Activated CD4-positive, alpha-beta T cell treated with anti-CD3 and anti-CD28 coated beads, Interleukin-2, amount 50 U/mL, for 24 hours (primary cell): ENCODE measurements at places on chromosomes 5 and 9.

- no peak for DNase-seq
These were observed 283.8 kb downstream of the CD180 start for GRCh38 chr5:66912787-66913186.

DNA sequence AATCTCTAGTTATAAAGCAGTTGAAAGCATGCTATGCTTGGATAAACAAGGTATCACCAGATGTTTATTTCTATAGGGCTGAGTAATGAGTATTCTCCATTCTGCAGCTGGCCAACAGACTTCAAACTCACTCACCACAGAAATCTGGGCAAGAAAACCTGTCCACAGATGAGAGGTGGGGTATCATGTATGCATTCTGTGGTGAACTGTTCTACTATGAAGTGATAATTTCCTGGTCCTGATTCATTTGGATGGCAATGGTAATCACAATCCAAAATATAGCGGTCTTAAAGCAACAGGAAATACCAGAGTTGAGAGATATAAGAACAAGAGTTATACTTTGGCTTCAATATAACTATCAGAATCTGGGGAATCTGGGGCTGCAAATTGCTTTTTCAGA is 65.9 kb upstream of the EFNA5 start:
- no peak for DNase-seq

- no peak for DNase-seq
These were observed 277.6 kb upstream of the TNC start for GRCh38 chr9:115395511-115396021.

GRCh38 chr5:138466125-138466899 is 1.0 kb downstream of the EGR1 start:
- no peak for DNase-seq

DNA sequence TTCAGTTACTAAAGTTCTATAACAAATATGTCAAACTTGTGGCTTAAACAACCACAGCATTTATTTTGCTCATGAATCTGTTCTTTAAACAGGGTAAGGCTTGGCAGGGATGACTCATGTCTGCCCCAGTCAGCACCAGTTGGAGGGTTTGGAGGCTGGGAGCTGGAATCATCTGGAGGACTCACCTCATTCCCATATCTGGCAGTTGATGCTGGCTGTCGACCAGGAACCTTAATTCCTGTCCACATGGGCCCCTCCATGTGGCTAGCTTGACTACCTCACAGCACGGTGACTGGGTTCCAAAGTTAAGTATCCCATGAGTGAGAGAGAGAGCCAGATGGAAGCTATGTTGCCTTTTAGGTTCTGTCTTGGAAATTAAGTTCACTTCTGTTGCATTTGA is 13.8 kb upstream of the CCL28 start:
- DNase-seq: no peak

DNA sequence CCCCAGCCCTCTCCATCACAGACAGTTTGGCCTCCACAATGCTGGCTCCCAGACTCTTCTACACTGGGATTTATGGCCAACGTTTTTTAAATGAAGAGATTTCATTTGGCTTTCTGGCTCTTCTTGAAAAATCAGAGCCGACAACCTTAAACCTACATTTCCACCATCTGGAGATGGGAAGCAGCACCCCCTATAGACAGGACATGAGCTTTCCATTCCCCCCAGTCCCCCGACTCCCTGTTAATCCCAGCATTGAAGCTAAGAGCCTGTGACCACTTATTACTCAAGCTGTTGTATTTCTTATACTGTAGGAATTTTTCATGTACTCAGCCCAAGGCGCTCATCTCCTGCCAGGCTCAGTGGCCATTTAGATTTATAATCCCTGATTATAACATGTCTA is 34.0 kb upstream of the AFAP1L1 start:
- DNase-seq: no peak

DNA sequence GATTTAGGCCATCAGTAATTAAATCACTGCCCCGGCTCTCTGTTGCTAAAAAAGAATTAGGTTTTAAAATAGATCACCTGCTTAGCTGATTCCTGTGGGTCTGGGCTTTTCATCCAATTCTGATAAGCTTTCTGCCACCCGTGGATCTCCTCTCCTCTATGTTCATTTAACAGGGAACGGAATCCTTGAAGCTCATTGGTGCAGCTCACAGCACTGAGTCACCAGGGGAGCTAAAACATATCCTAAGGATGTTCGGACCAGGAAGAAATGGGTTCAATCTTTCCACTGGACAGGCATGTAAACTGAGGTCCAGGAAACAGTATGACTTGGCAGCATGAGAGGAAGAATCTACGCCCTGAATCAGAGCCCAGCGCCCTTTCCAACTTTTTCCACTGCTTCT is 267.1 kb upstream of the GRIA1 start:
- DNase-seq: no peak

DNA sequence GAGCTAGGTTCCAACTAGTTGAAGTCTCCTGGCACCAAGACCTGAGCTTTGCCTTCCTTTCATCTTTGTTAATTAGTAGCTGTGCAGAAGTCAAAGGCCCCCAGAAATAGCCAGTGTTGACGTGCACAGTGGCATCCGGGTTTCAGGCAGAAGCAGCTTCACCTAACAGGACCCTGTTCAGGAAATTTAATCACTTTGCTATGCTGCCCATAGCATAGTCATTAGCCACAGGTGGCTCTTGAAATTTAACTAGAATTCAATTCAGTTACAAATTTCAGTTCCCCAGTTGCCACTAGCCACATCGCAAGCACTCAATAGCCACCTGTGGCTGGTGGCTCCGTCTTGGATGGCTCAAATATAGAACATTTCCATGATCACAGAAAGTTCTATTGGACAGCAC is 179.1 kb downstream of the GOLPH3 start:
- DNase-seq: no peak

DNA sequence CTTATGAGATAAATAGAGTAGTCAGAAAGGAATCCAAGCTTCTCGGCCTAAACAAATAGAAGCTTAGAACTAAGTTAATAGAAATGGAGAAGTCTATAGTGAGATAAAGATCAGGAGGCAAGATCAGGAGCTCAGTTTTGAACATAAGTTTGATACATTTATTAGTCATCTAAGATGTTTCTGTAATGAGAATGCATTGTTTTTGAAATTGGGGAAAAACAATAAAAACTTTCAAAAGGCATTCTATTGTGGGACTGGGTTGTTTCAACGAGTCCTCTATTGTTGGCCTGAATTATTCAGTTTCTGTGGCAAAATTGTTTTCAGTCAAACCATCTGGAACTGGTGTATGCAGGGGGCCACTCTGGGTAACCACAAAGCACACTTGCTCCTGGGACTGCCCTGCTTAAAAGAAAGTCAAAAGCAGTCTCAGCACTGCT is 181.0 kb upstream of the CLINT1 start:
- no peak for DNase-seq

GRCh38 chr5:56088967-56089829 is 94.4 kb upstream of the IL6ST start:
- DNase-seq: no peak

DNA sequence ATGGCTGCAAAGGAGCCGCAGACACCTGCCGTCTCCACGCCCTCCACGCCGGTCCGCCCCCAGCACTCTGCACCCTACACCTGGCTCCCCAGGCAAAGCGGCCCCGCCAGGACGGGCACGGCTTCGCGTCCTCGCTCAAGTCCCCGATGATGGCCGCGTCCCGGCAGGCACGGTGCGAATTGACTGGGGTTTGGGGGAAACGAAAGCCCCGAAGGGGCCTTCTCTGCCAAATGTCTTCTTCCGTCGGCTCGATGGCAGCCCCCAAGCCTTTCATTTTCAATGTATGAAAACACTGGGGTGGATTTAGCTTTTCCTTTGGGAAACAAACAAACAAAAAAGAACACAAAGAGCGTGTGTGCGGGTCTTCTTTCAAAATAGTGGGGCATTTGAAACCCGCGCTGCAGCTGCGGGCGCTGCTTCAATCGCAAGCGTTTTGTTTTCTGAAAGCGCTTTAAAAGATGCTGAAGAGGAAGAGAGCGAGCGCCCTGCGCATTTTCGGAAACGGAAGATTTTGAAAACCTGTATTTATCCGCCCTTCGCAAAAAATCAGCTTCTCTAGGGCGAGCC is 160.0 kb downstream of the RMI1 start:
- no peak for DNase-seq

DNA sequence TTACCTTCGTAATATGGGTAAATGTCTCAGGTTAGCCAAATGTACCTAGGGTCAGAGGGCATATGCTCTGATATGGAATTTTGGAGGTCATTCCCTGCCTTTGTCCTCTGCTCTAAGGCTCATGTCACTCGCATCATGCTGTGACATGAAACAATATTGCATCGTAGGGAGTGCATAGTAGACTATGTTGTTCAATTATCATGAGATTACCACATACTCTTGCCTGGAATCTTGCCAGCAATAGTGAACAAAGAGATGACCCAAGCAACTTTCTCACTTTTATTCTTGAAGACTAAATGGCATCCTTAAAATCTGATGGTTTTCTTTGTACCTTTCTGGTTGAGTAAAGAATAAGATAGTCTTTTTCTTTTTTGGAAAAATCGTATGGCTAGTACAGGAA is 27.6 kb downstream of the ZNF462 start:
- DNase-seq: no peak

- no peak for DNase-seq
These were observed 185.9 kb downstream of the DMRT2 start for GRCh38 chr9:1236061-1236460.

DNA sequence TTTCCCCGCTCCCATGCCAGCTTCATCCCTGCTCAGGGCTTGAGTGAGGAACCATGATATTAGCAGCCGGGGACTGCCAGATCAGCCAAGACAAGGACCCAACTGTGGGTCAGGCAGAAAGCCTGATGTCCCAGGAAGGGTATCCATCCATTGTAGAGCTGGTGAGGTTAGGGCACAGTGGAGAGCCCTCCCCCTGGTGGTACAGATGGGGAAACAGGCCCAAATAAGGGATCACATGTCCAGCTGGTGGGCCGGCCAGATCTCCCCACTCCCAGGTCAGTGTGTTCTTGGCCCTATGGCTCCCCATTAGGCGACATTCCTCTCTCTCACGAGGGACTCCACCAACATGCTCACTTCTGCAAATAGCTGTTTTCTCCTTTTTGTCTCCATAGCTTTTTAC is 9.0 kb downstream of the CDX1 start:
- no peak for DNase-seq

- DNase-seq: no peak
These were observed 69.1 kb downstream of the ZNF366 start for GRCh38 chr5:72438141-72438540.

DNA sequence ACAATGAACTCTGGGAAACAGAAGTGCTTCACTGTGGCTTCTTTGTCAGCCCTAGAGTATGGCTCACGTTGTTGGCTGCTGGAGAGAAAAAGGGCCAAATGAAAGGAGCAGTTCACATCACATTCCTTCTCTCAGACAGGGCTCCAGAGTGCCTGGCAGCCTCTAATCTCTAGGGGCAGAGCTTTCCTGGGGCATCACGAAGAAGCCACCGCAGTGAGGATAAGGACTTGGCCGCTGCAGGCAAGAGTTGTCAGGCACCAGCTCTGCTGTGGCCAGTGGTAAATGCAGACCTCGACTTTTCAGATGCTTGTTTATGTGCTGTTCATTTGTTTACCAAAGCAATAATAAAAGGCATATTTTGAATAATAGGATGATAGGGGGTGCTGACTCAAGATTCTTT is 227.2 kb downstream of the ICE1 start:
- DNase-seq: no peak

DNA sequence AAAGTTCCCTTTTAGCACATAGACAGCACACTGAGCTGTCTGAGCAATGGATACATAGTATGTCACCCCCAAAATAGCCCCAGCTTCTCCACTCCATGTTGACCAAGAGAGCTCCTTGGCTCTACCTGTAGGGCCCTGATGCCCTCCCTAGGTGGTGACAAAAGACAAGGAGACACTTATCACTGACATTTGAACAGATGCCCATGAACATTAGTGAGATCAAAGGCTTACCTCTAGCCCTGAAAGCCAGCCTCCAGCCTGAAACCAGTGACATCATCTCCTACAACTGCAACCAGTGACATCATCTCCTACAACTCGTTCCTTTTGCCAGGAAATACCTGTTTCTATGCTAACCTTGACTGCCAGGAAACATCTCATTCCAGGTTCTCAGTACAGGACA is 122.7 kb downstream of the FSTL4 start:
- DNase-seq: no peak

GRCh38 chr5:110116539-110116938 is 426.8 kb downstream of the MAN2A1 start:
- no peak for DNase-seq

DNA sequence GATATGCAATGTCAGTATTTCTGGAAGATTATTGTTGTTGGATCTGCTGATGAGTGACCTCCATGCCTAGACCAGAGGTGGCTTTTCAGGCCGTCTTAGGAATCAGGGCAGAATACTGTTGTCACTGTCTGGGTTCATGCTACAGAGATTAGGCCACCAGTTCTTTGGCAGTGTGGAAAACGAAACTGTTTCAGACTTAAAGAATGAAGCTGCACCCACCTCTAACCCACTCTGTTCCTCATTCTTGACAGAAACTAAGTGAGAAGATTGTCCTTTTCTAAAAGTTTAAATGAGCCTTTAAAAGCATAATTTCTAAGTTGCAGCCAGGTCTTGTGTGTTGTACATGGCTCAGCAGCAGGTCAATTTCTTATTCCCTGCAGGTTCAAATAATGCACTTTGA is 444.3 kb downstream of the ENC1 start:
- no peak for DNase-seq

DNA sequence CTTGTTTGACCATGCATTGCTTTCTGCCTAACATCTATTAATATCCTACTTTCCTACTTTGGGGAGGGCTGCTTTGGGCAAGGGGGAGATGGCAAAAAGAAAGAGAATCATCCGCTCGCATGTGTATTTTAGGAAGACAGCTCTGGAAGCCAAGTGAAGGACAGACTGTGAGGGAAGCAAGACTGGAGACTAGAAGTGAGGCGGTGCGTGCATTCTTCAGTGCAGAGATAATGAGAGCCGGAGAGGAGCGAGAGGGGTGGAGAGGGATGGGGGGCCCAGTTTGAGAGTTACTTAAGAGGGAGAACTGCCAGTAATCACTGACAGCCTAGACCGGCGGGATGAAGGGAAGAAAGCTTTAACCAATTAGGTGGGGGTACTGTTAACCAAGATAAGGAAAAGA is 151.7 kb upstream of the RAPGEF1 start:
- DNase-seq: no peak

DNA sequence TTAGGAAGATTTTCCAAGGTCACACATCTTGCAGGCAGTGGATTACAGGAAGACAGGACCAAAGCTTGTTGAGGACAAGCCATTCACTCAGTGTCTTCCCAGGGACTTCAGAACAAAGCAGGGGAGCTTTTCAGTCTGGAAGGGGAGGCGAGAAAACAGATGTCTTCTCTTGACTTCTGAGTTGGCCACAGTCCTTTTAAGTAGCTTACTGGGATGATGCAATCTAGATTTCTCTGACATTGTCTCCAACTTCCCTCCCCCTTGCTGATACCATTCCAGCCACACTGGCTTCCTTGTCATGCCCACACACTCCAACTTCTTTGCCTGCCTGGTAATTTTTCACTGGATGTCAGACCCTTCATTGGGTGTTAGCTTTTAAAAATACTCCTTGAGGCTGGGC is 174.2 kb upstream of the TBC1D2 start:
- no peak for DNase-seq

- DNase-seq: no peak
These were observed 213.6 kb downstream of the PAX5 start for GRCh38 chr9:36820392-36820861.
